Stimulated activated CD4-positive, alpha-beta T cell treated with anti-CD3 and anti-CD28 coated beads, Interleukin-1b, Interleukin-23, amount 100 ng/mL, for 1 hour (primary cell): ENCODE measurements at places on chromosomes 7 and 10.

DNA sequence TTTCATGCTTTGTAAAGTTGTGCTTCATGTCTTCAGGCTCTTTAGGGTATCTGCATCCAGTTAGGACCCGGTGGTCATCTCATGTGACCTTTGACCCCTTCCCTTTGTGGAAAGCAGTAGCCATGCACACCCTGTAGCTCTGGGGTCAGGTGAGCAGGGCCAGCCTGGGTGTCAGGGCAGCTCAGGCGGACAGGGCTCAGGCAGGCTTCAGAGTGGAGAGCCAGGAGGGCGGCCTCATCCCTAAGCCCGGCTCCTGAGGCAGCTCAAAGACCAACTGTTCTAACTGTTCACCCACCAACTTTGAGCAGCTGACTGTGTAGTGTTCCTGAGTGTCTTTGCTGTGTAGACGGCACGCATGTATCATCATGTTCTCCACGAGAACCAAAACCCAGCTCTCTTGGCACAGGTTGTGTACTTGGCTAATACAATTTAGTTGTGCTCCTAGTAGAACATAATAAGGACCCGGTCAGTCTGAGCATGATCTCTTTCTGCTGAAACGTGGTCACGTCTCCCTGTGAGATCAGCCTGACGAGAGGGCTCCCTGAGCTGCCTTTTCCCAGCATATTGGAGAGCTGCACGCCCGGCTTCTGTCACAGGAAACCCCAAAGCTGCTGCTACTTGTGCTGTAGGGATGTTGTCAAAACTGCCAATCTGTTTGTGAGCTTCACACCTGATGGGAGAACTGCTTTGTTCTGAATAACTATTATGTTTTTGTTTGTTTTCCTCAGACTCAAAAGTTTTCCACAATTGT lies 30.0 kb downstream of the EEPD1 start:
- DNase-seq, result no peak

GRCh38 chr10:13670311-13670710 lies 83.5 kb downstream of the PRPF18 start:
- no peak for DNase-seq

- DNase-seq, result no peak
Observed at GRCh38 chr7:76193883-76194282, 7.8 kb upstream of the SRRM3 start.

DNA sequence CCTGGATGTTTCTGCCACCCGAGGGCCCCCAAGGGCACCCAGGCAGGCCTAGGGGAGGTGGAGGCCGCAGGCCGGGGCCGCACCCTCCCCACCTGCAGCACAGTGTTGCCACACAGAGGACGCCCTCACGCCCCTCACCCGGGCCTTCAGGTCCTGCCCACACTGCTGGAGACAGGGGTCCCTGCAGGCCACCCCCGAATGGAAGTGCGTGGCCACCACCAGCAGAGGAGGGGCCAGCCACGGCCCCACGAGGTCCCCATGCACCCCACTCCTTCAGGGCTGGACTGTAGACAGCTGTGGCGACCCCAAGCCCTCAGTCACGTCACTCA lies 35.4 kb downstream of the ADAP1 start:
- no peak for DNase-seq

DNA sequence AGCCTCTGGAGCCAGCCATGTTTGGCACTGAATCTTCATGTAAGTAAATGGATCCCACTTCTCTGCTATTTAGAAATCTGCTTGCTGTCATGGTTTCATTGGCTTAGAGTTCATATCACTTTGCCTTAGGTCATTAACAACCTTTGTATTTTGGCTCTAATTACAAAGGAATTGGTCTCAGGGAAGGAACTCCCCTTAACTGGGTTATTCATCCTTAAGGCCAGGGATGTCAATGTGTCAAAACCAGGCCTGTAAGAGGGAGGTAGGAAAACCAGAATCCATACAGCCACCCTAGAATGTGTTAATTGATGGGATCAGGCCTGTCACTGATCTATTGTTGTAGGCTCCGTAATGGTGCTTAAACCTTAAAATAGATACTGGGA lies 67.3 kb downstream of the ST7 start:
- no peak for DNase-seq

GRCh38 chr7:101165075-101165957 lies at the start of gene VGF:
Gene VGF, minus strand, starts transcription at chr7:101165569. Its CDS starts 726 bp downstream, at chr7:101164843.
- DNase-seq, result peak; percentile 81

DNA sequence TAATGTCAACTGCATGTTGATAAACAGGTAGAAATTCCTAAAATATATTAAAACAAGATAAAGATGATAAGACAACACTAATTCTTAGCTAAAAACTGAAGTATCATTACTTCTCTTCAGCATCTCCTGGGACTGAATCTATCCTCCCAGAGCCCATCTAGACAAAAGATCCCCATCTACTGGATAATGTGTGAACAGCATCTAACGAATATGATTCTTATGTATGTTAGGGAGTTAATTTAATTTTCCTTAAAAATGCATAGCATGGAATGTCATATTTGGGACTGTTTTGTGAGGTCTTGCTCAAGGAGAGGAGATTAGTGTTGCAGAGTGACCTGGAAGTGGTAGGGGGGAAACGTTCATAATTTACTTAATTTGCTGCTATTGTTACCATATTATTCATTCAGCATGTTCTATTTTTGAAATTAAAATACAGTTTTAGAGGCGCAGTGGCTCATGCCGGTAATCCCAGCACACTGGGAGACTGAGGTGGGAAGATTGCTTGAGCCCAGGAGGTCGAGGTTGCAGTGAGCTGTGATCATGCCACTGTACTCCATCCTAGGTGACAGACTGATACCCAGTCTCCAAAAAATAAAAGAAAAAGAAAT lies 305.1 kb upstream of the CSTF2T start:
- no peak for DNase-seq

- DNase-seq, result no peak
Observed at GRCh38 chr10:73732931-73733623, 11.1 kb upstream of the SEC24C start.

GRCh38 chr7:84138411-84138810 lies 56.2 kb downstream of the SEMA3A start:
- DNase-seq, result no peak

GRCh38 chr7:132742189-132742612 lies 165.9 kb upstream of the PLXNA4 start:
- DNase-seq, result no peak

GRCh38 chr10:111298031-111298430 lies 221.2 kb downstream of the ADRA2A start:
- DNase-seq, result no peak

DNA sequence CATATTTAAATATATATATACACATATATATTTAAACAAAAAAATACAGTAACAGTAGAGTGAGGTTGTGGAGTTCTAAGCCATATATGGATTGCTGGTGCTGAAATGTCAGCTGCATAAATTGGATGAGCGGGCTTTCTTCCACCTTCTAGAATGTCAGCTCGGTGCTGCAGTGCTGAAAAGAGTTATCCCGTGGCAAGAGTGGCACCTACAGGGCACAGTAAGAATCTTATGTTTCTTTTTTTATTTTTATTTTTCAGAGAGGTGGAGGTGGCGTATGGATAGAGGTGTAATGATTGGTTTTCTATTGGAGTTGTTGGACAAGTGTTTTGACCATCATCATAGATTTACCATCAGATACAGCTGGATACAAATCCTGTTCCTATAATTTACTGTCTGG lies 86.2 kb upstream of the DYNC1I1 start:
- no peak for DNase-seq

DNA sequence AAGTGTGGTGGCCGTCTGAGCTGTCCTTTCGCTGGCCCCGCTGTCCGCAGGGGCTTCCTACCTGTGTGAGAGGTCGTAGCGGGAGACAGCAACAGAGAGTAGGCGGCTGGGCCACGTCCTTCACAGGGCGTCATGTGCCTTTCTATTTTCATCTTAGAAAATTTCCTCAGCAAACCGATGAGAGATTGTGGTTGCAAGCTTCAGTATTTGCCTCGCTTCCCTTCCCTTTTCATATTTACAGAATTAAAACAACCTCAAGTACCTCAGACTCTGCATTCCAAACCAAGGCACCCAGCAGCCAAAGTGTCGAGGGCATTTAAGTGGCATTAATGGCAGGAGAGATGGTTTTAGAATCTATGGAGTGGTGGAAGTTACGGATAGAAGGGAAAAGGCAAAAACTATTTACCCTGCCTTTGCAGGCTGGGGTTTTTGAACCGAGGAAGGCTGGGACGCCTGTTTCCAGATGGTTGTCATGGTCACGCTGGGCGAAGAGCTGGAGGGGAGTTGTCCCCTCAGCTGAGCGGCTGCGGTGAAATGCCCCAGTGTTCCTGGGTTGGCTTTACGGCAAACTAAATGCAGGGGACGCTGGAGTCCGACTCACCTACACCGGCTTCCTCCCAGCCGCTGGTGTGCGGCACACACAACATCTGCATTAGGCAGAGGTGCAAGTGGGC lies 41.9 kb downstream of the WIPI2 start:
- no peak for DNase-seq

GRCh38 chr7:87600130-87601124 lies at the start of gene ABCB1:
Gene ABCB1, minus strand, starts transcription at chr7:87600884. Its CDS starts 700 bp downstream, at chr7:87600184.
- no peak for DNase-seq

- DNase-seq, result no peak
Observed at GRCh38 chr7:131100357-131101054, 227.2 kb upstream of the MKLN1 start.

- no peak for DNase-seq
Observed at GRCh38 chr10:87734987-87735827, 75.5 kb downstream of the PAPSS2 start.

DNA sequence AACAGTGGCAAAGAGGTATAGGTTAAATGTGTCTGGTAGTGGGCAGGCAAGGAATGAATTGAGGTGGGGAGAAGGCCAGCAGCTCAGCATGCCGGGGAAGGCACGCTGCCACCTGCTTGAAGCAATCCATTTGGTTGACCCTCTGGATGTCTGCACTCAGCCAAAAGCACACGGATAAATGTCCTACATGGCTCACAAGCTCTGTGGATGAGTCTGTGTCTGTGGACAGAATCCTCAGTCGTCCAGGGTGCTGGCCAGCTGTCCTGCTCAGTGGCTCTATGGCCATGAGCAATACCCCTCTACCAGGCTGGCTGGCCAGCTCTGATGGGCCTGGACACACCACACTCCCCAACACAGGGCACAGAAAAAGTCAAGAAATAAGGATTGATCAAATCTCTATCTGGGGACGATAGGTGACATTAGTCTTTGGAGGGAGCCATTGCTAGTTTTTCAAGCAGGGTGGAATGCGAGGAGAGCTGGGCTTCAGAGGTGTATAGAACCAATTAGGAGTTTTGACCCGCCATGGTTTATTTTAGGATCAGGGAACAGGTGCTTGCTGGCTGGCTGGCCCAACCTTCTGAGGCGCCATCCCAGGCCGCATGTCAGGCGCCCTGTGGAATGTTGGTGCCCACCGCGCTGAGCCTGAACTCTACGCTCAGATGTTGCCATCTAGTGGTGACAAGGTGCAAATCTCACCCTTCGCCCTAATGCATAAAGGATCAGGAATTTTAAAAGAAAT lies 493.4 kb downstream of the TNS3 start:
- no peak for DNase-seq

DNA sequence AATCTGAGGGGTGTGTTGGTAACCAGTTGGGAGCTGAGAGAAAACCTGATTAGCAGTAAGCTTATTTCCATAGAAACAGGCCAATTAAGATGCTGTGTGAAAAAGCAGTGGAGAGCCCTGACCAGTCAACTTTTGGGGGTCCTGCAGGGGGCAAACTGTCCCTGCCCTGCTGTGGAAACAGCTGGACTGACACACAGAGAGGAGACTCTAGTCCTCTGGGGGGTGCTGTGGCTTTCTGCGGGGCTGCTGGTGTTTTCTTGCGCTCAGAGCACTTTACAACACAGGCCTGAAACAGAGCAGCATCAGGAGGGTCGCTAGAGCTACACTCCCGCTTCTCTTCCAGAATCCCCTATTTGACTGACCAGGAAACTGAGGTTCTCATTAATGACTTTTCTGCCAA lies 546.9 kb upstream of the GALNT17 start:
- DNase-seq, result no peak

- no peak for DNase-seq
Observed at GRCh38 chr7:100673942-100674410, 436 bp downstream of the GNB2 start.

GRCh38 chr10:42776681-42777080 lies 5.9 kb upstream of the BMS1 start:
- DNase-seq, result no peak

DNA sequence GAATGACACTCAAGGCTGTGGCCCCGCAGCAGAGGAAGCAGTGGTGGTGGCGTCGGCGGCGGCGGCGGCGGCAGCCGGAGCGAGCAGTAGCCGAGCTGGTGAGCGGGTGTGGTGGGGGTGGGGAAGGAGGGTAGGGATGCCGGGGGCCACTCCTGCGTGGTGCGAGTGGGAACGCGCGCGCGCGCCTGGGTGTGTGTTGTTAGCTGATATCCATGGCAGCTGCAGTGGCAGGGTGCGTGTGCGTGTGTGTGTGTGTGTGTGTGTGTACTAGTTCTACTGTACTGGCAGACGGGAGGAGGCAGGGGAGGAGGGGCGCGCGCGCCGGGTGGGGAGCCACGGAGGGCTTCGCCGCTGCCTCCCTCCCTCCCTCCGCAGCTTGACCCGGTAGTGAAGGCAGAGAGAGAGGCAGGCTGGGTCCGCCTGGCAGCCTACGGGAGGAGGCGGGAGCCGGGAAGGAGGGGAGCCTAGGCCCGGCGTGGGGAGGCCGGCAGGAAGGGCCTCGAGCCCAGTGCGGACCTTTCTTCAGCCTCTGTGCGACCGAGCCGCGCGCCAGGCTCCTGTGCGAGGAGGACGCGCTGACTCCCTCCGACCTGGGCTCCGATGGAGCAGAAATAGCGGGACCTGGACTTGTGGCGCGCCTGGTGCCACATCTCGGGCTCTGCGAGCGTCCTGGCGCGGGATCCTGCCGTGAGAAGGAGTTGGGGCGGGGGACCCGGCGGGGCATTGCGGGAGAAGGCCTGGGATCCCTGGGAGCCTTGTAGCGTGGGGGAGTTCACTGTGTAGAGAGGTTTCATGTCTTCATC lies at the start of gene MAGI2:
Gene MAGI2 (minus strand): TSS at position 110 of the 803 bp plus-strand sequence. CDS start 347 bp downstream, outside the sequence.
- DNase-seq, result no peak

GRCh38 chr10:100482834-100483185 lies 20.0 kb downstream of the WNT8B start:
- no peak for DNase-seq

DNA sequence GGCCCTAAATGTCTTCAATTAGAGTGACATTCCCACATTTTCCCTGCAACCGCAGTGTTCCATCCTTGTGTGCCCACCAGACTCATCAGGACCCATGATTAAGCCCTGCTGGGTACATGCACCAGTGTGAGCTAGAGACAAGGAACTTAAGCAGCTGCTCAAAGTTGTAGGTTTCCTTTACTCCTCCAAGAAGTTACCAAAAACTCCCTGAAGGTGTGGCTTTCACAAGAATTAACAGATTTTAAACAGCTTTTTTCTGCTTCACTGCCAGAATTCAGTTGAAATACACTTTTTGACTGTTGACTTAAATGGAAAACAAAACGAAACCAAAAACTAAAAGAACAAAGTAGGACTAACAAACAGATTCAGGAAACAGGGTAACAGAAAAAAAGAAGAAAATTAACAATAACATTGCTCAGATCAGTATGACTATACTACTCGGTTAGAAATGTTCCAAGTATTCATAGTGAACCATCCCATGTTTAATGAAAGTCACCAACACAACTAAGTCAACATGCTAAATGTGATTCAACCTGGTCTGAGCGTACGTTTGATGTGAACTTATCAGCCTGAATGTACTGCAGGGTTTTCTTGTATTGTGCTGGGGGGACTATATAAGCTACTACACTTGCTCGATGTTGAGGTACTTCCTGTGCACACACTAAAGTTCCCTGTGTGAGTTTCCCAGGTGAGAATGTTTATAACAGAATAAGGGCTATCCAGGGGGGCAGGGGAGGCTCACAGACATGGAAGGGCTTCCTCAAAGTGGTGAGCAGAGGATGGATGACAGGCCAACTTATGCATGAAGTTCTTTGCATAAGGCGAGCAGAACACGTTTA lies 22.2 kb downstream of the SLC37A3 start:
- DNase-seq, result no peak

- no peak for DNase-seq
Observed at GRCh38 chr7:16398146-16399017, 23.0 kb downstream of the CRPPA start.
